CD4-positive, alpha-beta memory T cell (primary cell): ENCODE measurements at places on chromosomes 7 and 10.

DNA sequence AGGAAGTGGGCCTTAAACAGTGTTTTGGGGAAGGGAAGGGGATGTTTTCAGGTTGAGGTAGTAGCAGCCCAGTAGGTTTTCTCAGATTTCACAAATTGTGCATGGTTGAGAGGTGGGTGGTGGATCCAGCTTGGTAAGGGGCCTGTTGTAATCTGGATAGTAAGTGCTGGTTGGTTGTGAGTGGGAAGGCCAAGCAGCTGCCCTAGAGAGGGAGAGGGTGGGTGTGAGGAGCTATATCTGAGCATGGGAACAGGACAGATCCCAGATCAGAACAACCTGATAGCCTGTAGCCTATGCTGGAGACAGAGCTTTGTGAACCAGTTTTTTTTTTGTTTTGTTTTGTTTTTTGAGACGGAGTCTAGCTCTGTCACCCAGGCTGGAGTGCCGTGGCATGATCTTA is 53.9 kb upstream of the ZMIZ2 start:
- no peak for DNase-seq

- DNase-seq = no peak
These were observed 80.0 kb downstream of the DAGLB start for GRCh38 chr7:6367701-6368211.

DNA sequence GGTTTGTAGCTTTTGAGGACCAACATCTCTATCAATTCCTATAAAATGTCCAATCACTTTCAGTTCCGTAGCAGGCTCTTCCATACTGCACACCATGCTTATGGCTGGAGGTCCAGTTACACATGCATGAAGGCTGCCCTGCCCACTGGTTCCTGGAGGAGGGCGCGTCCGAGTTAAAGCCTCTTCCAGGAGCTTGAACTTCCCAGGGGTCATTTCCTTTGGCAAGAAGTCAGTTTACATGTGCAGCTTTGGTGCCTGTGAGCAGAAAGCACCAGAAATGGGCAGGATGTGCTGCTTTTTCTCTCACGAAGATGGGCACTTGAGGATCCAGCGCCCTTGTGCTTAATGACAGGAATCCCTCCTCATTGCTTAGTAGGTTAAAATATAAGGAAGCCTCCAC is 17.6 kb upstream of the PHYH start:
- DNase-seq = no peak

DNA sequence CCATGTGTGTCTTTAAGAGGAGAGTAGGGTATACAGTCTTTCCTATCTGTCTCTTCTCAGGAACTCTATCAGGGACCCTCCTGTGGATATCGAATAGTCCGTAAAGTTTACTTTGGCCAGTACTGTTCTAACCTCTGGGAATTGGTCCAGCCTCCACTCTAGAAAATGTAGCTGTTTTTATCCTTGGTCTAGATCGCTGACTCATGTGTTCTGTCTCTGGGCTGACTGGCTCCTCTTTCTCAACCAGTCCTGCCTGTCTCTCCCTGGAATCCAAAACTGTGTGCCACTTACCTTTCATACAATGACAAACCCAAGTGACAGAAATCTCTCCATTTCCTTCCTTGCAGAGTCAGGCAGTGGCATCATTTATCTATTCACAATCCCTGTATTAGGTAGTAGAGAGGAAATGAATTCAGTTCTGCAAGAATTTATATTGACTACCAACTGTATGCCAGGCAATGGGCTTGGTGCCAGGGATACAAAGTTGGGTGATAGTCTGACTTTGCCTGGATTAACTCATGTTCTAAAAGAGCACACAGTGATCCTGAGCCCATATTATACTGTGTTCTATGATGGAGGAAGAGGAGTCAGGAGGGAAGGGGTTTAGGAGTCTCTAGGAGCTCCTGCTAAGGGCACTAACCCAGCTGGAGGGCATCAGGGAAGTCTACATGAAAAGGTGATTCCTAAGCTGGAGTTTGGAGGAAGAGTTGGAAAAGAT is 232.7 kb downstream of the LRMDA start:
- DNase-seq = no peak

- DNase-seq = no peak
These were observed 83.8 kb downstream of the EBLN1 start for GRCh38 chr10:22133749-22134624.

- DNase-seq = no peak
These were observed 272.4 kb downstream of the ETV1 start for GRCh38 chr7:13717031-13717430.

GRCh38 chr7:73761854-73762658 is 8.0 kb downstream of the CLDN3 start:
- DNase-seq = no peak

GRCh38 chr7:27605689-27606269 is 56.9 kb downstream of the HIBADH start:
- no peak for DNase-seq

DNA sequence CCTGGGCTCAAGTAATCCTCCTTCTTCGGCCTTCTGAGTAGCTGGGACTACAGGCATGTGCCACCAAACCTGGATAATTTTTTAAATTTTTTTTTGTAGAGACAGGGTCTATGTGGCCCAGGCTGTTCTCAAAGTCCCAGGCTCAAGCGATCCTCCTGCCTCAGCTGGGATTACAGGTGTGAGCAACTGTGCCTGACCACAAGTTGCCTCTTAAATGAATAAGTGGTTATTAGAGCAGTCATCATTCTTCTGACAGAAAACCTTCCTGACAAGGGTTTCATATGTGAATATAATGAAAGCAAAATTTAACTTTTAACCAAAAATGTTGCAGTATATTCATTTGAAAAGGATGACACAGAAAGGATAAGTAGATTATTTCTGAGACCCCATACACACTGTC is 532.5 kb downstream of the GRM8 start:
- no peak for DNase-seq
